ENCODE measurements at places on chromosomes 1 and 21.

DNA sequence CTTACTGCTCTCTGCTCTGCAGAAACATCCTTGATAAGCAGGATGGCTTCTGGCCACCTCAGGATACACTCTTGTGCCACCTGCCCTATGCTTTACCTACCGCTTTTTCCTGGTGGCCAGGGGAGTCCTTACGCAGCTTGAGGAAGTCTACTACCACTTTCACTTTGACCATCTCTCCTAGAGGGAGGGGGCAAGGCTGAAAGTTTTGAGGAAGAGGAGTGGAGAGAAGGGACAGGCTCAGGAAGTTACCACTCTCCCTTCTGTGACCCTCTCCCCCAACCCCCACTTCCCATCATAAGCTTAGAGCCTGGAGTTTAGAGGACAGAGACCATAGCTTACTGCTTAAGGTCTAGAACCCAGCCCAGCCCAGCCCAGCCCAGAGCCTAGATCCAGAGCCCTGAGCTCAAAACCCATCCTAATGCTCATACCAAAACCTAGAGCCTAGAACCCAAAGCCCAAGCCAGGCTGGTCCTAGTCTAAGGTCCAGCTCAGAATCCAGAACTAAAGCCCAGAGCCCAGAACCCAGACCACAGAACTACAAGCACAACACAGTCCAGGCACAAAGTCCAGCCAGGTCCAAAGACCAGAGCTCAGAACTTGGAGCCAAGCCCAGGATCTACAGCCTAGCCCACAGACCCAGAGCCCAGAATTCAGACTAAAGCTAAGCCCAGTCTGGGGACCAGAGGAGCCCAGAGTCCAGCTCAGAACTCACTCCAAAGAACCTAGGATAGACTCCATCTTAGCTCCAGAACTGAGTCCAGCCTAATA is 18.0 kb upstream of the MFSD2A start:
- no peak for DNase-seq

DNA sequence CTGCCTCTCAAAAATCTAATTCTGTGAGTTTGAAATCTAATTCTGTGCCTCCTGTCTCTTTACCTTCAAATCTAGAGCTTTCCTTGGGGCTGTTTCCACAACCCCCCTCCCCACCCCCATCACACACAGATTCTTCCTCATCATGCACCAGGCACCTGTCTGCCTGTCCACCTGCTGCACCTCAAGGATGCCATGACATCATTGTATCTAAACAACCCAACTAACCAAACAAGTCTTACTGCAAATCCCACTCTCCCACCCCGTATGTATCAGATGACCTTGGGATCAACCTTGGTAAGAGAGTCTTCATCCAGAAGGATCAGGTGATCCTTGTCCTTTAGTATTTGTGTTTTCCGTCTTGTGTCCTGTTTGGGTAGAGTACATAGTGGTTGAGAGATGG is 102.7 kb upstream of the SIM2 start:
- no peak for DNase-seq

- no peak for DNase-seq
Measured at GRCh38 chr1:53968125-53968513, 22.0 kb downstream of the LRRC42 start.

DNA sequence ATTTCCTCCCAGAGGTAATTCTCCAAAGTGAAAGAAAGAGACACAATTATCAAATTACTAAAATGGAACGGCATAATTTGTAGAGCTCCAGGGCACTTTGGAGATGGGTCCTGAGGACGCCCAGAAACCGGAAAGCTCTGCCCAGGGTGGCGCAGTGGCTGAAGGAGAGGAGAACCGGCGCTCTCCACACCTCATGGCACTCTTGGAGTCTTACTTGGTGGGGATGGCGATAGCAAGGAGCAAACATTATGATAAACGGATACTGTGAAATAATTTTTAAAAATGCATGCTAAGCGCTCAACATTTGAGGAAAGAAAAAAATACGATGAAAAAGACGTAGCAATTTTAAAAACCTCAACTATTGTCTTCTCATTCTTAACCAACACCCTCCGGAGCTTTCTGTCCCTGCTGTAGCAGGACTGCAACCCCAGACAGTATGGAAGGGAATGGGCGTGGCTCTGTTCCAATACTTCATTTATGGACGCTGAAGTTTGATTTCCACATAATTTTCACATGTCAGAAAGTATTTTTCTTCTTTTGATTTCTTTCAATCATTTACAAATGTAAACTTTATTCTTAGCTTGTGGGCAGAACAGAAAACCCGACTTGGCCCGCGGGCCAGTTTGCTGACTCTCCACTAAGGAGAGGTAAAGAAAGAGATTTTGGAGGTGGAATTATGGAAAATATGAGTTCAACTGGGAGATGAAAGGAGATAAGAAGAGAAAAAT is 1.1 kb downstream of the S100A11 start:
- DNase-seq, result no peak

- no peak for DNase-seq
Measured at GRCh38 chr1:68136187-68136586, 85.8 kb upstream of the DIRAS3 start.

GRCh38 chr1:233020426-233020825 is 70.0 kb downstream of the NTPCR start:
- no peak for DNase-seq

DNA sequence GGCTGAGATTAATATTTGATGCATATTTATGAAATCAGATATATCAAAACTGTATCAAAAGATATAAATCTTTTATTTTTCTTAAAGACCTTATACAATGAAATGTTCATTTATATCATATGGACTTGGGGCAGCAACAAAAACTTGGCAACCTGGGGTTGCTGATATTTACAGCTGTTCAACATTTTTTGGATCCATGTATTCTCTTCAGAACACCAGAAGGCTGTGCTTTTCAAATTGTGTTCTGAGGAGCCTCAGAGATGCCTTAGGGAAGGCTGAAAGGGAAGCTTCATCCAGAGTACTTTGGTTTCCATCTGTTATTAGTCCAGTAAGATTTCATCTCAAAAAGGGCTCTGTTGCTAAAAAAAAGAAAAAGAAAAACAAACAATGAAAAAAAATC is 94.8 kb downstream of the DISC1 start:
- DNase-seq, result no peak

GRCh38 chr1:9241891-9242290 is 7.3 kb downstream of the H6PD start:
- DNase-seq, result no peak

DNA sequence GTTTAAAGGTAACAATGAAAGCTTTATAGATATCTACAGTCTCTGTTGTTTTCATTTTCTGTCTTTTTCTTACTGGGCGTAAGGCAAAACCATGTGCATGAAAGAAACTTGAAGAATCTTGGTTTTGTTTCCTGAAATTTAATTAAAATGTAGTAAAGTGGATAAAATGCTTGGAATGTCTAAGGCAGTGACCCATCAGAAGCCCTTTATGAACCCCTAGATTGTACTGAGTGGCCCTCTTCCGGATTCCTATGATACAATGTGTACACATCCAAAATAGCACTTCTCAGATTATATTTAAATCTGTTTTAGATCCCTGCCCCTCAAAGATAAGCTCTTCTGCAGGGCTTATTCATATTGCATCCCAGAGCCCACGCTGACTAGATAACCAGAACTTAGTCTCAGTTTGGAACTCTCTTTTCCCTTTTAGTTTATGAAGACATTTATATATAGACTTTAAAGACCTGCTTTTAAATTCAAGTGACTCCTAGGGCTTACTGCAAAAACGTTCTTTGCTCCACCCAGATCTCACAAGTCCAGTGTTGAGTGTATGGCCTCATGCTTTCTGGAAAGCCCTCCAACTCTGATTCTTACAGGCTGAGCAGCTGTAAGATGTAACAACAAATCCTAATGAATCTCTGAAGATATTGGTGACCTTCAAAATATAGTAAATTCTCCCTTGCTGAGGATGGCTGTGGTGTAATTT is 142.9 kb downstream of the LRRC7 start:
- no peak for DNase-seq

DNA sequence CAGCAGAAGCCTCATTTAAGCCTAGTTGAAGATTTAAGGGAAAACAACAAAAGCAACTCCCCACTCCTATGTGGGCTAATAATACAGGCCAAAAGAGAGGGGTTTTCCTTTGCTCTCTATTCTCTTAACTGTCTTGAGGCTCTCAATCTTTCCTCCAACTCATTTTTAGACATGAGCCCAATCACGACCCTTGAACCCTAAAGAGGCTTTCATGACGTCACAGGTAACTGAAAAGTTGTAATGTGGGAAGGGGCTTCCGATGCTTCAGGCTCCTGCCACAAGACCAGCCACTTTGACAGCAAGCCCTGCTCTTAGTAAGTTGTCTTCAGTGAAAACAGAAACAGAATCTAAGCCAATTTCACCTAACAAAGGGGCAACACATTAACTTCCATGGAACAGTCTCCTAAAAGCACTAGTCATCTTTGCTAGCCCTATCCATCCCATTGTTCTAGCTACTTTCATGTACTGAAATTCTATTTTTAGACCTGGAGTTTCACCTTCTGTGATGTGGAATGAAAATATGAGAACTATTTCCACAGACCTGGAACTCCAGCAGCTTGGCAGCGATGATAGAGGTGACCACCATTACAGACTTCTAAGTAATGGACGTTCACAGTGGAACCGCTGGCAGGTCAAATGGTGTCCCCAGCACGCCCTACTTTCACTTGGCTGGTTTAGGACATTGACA is 36.3 kb downstream of the GPR161 start:
- DNase-seq, result no peak

DNA sequence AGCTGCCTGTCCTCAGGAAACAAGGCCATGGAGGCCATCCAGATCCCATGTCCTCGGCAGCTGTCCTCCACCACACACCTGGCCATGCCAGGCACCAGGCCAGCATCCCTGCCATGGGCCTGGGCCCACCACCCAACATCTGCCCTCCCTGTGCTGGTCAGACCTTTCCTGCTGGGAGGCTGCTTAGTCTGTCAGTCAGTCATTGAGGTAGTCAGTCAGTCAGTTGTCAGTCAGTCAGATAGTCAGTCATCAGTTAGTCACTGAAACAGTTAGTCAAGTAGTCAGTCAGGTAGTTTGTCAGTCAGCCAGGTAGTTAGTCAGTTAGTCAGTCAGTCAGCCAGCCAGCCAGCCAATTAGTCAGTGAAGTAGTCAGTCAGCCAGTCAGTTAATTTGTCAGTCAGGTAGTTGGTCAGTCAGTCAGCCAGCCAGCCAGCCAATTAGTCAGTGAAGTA is 17.2 kb downstream of the KRTAP10-1 start:
- DNase-seq, result no peak

GRCh38 chr21:26967062-26967913 is at the start of gene ADAMTS5:
TSS of gene ADAMTS5 (minus strand) at chr21:26967088. CDS start at chr21:26966391, 697 bp downstream.
- no peak for DNase-seq

DNA sequence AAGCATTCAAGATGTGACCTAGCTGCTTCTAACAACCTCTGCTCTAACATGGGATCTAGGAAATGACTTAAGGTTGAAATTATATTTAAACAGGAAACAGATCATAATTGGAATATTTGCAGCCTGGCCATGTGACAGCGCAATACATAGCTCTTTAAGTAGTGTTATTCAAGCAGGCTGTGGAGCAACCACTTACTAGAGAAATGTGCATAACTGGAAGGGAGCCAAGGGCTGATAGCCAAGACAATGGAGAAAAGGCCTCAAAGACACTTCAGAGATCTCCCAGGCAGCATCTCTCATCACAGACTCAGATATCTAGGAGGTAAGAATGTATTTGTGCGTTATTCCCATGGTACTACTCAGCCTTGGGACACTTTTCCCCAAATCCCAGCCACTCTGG is 823.0 kb upstream of the PRMT6 start:
- no peak for DNase-seq

DNA sequence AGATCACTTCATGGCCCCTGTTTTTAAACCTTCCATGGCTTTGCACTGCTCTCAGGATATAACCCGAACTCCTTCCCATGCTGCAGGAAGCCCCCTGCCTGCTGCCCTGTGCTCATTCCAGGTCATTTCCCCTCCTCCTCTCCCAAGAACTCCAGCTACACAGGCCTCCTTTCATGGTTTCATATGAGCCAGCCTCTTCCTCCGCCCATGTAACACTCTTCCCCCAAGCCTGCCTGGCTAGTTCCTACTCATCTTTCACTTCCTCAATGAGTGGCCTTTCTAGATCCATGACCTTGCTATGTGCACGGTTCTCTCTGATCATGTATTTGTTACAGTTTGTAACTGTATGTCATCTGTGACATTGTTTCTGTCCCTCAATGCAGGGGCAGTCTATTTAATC is 3.1 kb upstream of the NCF2 start:
- no peak for DNase-seq

- no peak for DNase-seq
Measured at GRCh38 chr1:204106825-204107224, 33.9 kb downstream of the SOX13 start.

- DNase-seq, result no peak
Measured at GRCh38 chr1:23065385-23065784, 46.1 kb downstream of the KDM1A start.

DNA sequence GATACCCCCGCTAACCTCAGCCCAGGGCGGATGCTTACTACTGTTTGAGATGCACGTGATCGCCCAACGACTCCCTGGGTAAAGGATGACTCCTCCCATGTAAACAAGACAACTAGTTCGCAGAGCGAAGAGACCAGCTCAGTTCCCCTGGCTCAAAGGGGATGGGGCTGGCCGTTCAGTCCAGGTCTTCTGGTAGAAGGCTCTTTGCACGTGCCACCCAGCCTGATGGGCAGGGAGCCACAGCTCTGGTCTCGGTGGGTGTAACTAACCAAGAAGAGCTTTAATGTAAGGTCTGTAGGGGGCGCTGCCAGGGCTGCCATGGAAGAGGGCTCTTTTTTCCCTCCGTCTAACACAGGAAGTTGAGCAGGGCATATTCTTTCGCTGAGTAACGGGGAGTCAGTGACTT is 49.4 kb upstream of the PARP1 start:
- DNase-seq, result peak; percentile 21

- DNase-seq, result no peak
Measured at GRCh38 chr21:15060543-15061175, 4.1 kb downstream of the NRIP1 start.

Measured in activated CD4-positive, alpha-beta T cell treated with anti-CD3 and anti-CD28 coated beads for 4 hours (primary cell).